Panc1 (cell line): ENCODE measurements at places on chromosomes 11 and 22. TPM values are rescaled to one million over a fixed set of nuclear protein-coding genes. Genes with fewer than 3 reads are reported as not detected.

Gene GLB1L2
- 10.4 TPM for total RNA-seq

Gene OR8D1
- not detected for total RNA-seq

Gene MUC6
- total RNA-seq = 0.49 TPM

Gene HSPB2
- not detected for total RNA-seq

Gene SMDT1
- 44.6 TPM for total RNA-seq

Gene CCDC81
- total RNA-seq = 0.49 TPM

GRCh38 chr11:65787649-65788622 lies 1.1 kb downstream of the OVOL1 start:
- peak overlapping the region; percentile 38 for H3K4me3 ChIP-seq
- H3K4me1 ChIP-seq = peaks cover 11% of the 10 kb centered on the region; the same call in 1 of the 2 replicates
- DNase-seq = no peak
- H3K36me3 ChIP-seq = no peaks in the 10 kb centered on the region
- no peak overlapping the region for H3K27ac ChIP-seq

- no peaks in the 10 kb centered on the region for H3K4me1 ChIP-seq
- no peaks in the 10 kb centered on the region for H3K27me3 ChIP-seq
- no peaks in the 10 kb centered on the region for H3K36me3 ChIP-seq
- no peak overlapping the region for H3K27ac ChIP-seq
- DNase-seq = no peak
- no peak overlapping the region for H3K4me3 ChIP-seq
Measured at GRCh38 chr11:101477926-101478325, 105.9 kb downstream of the TRPC6 start.

DNA sequence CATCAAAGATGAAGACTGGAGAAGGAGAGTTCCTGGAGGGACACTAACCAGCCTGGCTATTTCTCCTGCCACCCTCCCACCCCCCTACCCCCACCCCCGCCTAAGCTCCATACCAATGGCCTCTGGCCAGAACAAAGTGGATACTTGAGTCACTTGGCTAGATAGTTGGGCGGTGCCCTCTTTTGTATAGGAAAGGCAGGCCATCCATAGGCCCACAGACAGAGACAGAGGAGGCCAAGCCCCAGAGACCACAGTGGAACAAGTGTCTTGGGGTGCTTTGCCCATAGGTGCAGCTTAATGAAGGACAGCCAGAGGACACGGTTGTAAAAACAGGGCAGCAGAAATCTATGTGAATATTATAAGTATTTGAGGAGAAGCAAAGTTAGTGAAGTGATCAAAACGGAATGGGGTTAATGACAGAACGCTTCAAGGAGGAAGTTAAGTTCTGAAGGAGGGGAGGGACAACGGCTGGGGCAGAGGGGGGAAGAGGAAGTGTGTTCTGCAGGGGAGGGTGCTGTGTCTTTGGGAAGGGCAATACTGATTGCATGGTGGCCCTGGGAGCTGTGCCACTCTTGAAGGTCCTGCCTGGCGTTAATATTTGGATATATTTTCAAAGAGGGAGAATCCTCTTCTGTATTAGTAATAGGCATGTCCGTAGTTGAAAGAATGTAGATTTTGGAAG lies 32.7 kb downstream of the FLI1 start:
- no peak overlapping the region for H3K4me3 ChIP-seq
- no peak for DNase-seq
- no peaks in the 10 kb centered on the region for H3K36me3 ChIP-seq
- H3K27me3 ChIP-seq = no peaks in the 10 kb centered on the region

GRCh38 chr11:102719620-102720277 lies 5.0 kb downstream of the MMP8 start:
- H3K27me3 ChIP-seq = peaks cover 23% of the 10 kb centered on the region
- no peaks in the 10 kb centered on the region for H3K36me3 ChIP-seq
- H3K4me3 ChIP-seq = no peak overlapping the region
- H3K4me1 ChIP-seq = no peaks in the 10 kb centered on the region

GRCh38 chr11:67023957-67024353 lies 1.0 kb downstream of the SYT12 start:
- H3K36me3 ChIP-seq = no peaks in the 10 kb centered on the region
- H3K4me1 ChIP-seq = peaks cover 12% of the 10 kb centered on the region
- H3K27me3 ChIP-seq = 0 out of 2 replicates have a peak, but pooled peaks cover 4% of the 10 kb centered on the region
- H3K27ac ChIP-seq = no peak overlapping the region

DNA sequence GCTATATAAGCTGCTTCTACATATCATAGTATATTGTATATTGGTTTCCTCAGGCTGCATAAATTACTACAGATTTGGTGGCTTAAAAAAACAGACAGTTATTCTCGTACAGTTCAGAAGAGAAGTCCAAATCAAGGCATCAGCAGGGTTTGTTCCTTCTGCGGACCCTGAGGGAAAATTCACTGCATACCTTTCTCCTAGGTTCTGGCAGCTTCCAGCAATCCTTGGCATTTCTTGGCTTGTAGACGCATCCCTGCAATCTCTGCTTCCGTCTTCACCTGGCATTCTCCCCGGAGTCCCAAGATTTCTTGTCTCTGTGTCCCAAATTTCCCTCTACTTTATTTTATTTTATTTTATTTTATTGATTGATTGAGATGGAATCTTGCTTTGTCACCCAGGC lies 142.8 kb downstream of the COMMD9 start:
- peak overlapping the region; percentile 68; the same call in 1 of the 2 replicates for H3K27ac ChIP-seq
- DNase-seq = no peak
- H3K4me3 ChIP-seq = no peak overlapping the region
- peaks cover 28% of the 10 kb centered on the region for H3K4me1 ChIP-seq
- no peaks in the 10 kb centered on the region for H3K27me3 ChIP-seq

DNA sequence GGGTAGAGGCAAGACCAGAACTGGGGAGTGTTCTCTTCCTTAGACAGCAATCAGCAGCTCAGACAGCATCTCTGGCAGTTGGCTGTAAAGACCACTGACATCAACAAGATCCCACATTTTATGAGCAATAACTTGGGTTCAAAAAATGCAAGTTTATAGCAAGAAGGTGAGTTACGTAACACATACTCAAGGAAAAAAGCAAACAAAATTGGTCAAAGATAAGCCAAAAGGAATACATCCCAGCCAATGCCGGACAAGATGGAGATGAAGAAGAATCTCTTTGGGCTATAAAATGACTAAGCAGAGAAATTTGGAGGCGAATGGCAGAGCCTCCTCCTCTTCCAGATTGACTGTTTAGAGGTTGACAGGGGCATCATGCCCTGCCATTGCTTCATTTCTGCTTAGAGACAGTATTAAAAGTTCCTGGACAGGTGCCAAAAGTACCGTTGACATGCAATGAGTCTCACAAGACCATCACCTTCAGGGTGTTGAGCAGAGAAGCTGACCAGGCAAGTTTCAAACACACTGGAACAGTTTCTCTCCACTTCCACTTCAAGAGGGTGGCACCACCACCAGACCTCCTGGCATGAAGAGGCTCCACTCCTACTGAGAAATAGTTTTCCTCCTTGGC lies 55.9 kb downstream of the ENDOD1 start:
- H3K27me3 ChIP-seq = no peaks in the 10 kb centered on the region
- DNase-seq = no peak
- H3K4me3 ChIP-seq = no peak overlapping the region
- H3K36me3 ChIP-seq = no peaks in the 10 kb centered on the region
- H3K27ac ChIP-seq = no peak overlapping the region
- peaks cover 20% of the 10 kb centered on the region for H3K4me1 ChIP-seq

GRCh38 chr11:60989093-60989650 lies 17.7 kb downstream of the CD6 start:
- no peaks in the 10 kb centered on the region for H3K4me1 ChIP-seq
- DNase-seq = no peak
- H3K4me3 ChIP-seq = no peak overlapping the region
- H3K27me3 ChIP-seq = no peaks in the 10 kb centered on the region

GRCh38 chr11:35529971-35530495 lies 4.6 kb upstream of the PAMR1 start:
- DNase-seq = no peak
- no peak overlapping the region for H3K27ac ChIP-seq
- no peaks in the 10 kb centered on the region for H3K36me3 ChIP-seq
- H3K27me3 ChIP-seq = peaks cover 51% of the 10 kb centered on the region
- peaks cover 5% of the 10 kb centered on the region for H3K4me1 ChIP-seq
- no peak overlapping the region for H3K4me3 ChIP-seq

DNA sequence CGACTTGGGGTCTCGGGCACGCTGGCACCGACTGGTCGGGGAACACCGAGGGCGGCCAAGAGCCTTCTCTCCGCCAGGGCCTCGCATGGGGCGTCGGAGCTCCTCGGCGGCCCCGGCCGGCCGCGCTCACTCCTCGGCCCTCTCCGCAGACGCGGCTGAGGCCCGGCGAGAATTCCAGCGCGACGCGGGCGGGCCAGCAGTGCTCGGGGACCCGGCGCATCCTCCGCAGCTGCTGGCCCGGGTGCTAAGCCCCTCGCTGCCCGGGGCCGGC lies 5.6 kb downstream of the TBX1 start:
- no peak overlapping the region for H3K27ac ChIP-seq
- H3K4me1 ChIP-seq = peaks cover 23% of the 10 kb centered on the region
- no peak overlapping the region for H3K4me3 ChIP-seq
- no peak for DNase-seq

DNA sequence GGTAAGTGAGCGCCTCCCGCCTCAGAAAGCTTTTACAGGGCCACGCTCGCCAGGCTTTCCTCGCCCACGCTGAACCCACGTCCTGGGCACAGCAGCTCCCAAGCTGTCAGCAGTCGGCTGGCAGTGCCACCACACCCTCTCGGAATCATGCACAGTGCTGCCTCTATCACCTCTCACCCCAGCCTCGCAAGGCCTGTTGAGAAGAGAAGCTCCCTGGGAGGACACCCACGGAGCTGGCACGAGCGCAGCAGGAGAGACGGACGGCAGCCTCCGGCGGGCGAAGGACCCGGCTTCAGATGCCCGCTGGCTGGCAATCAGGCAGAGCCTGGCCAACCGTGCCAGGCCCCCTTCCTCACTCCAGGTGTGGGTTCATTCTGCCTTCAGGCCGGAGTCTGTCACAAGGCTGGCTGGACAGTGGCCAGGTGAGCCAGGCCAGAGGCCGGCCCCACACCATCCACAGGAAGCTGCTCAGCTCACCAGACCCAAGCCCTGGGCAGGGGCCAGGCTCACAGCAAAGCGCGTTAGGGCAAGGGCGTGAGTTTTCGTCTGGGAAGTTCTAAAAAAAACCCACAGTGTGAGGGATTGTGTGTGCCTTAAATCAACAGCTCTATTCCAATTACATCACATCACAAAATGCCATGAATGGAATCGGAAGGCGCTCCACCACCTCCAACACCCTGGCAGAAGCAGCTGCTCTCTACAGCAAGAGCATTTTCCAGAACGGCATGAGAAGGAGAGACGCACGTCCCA lies 33.2 kb downstream of the TOLLIP start:
- no peak overlapping the region for H3K4me3 ChIP-seq
- H3K4me1 ChIP-seq = no peaks in the 10 kb centered on the region
- H3K27ac ChIP-seq = no peak overlapping the region
- DNase-seq = no peak
- peaks cover 7% of the 10 kb centered on the region for H3K36me3 ChIP-seq

GRCh38 chr11:39810358-39810757 lies 1649.1 kb downstream of the LRRC4C start:
- H3K4me3 ChIP-seq = no peak overlapping the region
- no peaks in the 10 kb centered on the region for H3K4me1 ChIP-seq
- no peaks in the 10 kb centered on the region for H3K36me3 ChIP-seq
- DNase-seq = no peak
- no peak overlapping the region for H3K27ac ChIP-seq

DNA sequence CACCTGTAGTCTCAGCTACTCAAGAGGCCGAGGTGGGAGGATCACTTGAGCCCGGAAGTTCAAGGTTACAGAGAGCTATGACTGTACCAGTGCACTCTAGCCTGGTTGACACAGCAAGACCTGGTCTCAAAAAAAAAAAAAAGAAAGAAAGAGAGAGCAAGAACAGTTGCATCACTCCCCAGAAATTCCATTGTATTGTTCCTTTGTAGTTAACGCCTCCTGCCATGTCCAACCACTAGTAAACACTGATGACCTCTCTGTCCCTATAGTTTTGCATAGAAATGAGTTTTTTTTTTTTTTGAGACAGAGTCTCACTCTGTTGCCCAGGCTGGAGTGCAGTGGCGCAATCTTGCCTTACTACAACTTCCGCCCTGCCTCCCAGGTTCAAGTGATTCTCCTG lies 10.8 kb downstream of the PATL1 start:
- peaks cover 68% of the 10 kb centered on the region for H3K36me3 ChIP-seq
- H3K27me3 ChIP-seq = no peaks in the 10 kb centered on the region
- no peak overlapping the region for H3K4me3 ChIP-seq
- H3K4me1 ChIP-seq = no peaks in the 10 kb centered on the region
- DNase-seq = no peak

- no peaks in the 10 kb centered on the region for H3K4me1 ChIP-seq
- no peak for DNase-seq
- no peaks in the 10 kb centered on the region; the same call in 1 of the 2 replicates for H3K27me3 ChIP-seq
- no peaks in the 10 kb centered on the region for H3K36me3 ChIP-seq
- H3K27ac ChIP-seq = no peak overlapping the region
Measured at GRCh38 chr22:48841881-48842582, 985.6 kb downstream of the BRD1 start.

- no peaks in the 10 kb centered on the region for H3K4me1 ChIP-seq
- DNase-seq = no peak
Measured at GRCh38 chr11:15107730-15108515, 6.8 kb upstream of the INSC start.

DNA sequence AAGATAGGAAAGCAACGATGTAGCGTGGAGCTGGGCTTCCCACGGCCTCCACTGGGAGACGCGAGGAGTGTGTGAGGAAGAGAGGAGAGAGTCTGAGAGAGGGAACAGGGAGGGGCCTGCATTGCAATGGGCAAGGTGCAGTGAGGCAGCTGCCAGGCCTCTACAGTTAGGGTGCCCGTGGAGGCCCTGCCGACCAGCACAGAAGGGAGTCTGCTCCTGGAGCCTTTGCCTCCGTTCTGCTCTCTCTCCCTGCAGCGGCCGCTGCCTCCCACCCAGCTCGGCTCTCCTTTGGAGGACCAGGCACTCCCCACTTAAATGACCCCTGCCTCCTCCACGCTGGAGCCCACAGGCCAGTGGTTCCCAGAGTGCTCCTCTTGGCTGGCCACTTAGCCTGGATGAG lies 181.7 kb downstream of the EFCAB6 start:
- DNase-seq = no peak
- H3K27ac ChIP-seq = no peak overlapping the region
- no peaks in the 10 kb centered on the region for H3K36me3 ChIP-seq

- H3K4me3 ChIP-seq = peak overlapping the region; percentile 59
- H3K36me3 ChIP-seq = no peaks in the 10 kb centered on the region
- no peaks in the 10 kb centered on the region for H3K4me1 ChIP-seq
- peak overlapping the region; percentile 63 for H3K27ac ChIP-seq
Measured at GRCh38 chr22:44497218-44497904, 672 bp downstream of the RTL6 start.
